ENCODE measurements at places on chromosomes 6 and 20. TPM values are rescaled to one million over a fixed set of nuclear protein-coding genes. Genes with fewer than 3 reads are reported as not detected.

PI16 gene
- total RNA-seq = 41.7 TPM

GRCh38 chr6:135955099-135955498, 103.6 kb downstream of the PDE7B start:
- DNase-seq = no peak

- no peak for DNase-seq
Observed at GRCh38 chr20:63265891-63266515, 6.6 kb upstream of the ARFGAP1 start.

RAB32 gene
- 13.4 TPM for total RNA-seq

EPPIN gene
- total RNA-seq = 0.09 TPM

DNA sequence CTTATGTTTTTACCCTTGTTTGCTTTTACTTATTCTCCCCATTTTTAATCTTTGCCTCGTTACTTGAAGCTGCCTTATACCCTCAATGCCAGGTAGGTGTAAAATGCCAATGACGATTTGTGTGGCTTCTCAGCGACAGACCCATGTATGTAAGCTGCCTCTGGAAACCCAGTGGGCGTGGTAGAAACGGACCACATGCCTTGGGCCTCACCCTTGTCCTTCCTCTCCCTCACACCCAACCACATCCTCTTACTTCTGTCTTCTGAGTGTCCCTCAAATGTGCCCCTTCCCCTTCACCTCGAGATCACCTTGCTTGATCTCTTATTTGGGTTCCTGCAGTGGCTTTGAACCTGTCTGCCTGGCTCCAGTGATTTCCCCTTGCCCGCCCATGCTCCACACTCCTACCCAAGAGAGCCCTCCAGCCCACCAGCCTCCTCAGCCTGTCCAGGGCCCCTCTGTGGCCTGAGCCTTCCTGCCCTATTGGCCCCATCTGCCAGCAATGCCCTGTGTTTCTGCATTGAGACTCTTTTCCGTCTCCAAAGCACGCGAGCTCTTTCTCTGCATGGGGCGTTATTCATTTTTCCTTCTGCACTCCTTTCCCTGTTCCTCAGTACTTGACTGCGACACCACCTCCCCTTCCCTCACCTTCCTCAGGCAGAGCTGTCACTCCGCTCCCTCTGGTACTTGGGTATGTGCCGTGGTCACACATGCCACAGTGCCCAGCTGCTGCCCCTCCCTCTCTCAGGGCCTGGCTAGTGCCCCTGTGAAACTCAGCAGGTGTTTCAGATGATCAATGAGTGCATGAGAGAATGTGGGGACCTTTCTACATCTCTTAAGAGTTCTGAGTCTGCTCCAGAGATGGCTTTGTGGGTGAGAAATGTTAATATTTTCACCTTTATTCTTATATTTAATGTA, 115.4 kb downstream of the SLX4IP start:
- DNase-seq = no peak

GRCh38 chr6:146892613-146893401, 294.0 kb downstream of the ADGB start:
- no peak for DNase-seq

GRCh38 chr6:6461138-6461537, 127.4 kb upstream of the LY86 start:
- no peak for DNase-seq

DNA sequence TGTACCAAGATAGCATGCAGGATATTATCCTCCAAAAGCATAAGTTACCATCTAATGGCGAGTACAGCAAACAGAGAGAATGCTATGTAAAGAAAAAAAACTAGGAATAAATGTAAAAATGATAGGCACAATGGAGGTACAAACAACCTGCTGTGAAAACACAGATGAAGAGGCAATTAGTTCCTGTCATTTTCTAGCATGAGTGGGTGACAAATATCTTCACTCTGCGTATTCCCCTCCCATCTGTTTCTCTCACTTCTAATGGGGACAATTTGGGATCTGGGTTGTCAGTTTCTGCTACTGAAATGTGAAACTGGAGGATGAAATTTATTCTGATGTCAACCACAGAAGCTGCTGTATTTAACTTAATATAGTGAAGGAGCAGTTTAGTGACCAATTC, 11.7 kb upstream of the PTPRK start:
- no peak for DNase-seq

DNA sequence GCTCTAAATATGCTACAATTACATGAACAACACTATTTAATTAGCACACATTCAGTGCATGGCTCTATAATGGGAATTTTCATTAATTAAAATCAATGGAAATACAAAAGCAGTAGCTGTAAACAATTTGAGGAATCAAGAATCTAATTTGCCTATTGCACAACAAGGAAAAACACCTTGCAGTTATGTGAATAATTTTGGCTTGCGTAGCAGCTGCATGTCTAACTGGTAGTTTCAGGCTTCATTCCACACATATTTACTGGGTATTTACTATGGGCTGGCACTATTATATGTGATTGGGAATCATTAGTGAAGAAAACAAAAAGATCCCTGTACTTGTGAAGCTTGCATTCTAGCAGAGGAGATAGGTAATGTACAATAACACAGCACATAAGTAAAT, 26.4 kb downstream of the KIF6 start:
- no peak for DNase-seq

DNA sequence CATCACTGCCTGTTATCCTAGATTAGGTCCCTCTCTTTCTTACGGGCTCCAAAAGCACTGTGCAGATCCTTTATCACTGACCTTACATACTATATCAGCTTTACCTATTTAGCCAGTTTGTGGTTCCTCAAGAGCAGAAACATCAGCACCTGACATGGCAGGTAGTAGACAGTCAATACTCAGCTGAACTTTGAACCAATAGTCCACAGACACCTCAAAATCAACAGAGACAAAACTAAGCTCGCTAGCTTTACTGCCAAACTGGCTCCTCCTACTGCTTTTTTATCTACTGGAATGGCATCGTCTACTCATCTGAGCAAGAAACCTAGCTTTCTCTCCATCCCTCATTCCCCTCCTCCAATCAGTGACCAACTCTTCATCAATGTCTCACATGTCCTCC, 5.6 kb downstream of the IL17A start:
- no peak for DNase-seq

CLVS2 gene
- not detected for total RNA-seq

FERMT1 gene
- 2.5 TPM for total RNA-seq

SLC32A1 gene
- not detected for total RNA-seq

GRCh38 chr6:75422024-75422639, 71.5 kb downstream of the FILIP1 start:
- DNase-seq = no peak

GRCh38 chr6:129578315-129578714, 131.7 kb downstream of the ARHGAP18 start:
- no peak for DNase-seq

ADGRF5 gene
- 27.1 TPM for total RNA-seq

FRK gene
- 2.6 TPM for total RNA-seq

MYB gene
- total RNA-seq = not detected

GRCh38 chr6:33168639-33169038, 23.6 kb downstream of the COL11A2 start:
- peak; percentile 18 for DNase-seq

DNA sequence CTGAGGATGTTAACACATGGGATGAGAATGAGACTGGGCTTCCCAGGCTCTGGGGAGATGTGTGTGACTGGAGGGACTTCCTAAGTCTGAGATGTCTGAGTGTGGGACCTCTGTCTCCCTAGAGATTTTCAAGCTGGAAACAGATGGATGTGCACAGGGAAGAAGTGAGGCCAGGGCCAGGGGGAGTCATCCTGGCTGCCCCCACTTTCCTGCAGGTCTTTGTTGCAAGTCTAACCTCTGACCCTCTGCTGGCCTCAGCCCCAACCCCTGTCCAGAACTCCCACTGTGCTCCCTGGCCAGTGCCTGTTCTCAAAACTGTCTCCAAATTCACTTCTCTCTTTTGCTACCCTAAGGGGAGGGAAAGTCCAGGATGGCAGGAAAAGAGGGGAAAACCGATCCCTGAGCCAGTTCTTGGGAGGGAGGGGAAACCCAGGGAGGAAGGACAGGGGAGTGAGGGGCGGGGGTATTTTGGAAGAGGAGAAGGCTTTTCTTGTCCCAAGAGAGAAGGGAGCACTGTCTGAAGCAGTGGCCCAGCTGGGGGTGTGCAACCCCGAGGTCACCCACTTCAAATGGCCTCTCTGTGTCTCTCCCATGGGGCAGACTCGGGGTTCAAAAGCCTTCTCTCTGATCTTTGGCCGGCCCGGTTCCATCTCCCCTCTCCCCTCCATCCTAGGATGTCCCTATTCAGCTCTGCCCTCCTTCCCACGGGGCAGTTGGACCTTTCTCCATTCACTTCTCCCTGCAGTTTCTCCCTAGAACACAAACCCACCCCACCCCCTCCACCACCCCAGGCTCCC, 3.1 kb downstream of the PPP1R18 start:
- peak; percentile 67 for DNase-seq

DNA sequence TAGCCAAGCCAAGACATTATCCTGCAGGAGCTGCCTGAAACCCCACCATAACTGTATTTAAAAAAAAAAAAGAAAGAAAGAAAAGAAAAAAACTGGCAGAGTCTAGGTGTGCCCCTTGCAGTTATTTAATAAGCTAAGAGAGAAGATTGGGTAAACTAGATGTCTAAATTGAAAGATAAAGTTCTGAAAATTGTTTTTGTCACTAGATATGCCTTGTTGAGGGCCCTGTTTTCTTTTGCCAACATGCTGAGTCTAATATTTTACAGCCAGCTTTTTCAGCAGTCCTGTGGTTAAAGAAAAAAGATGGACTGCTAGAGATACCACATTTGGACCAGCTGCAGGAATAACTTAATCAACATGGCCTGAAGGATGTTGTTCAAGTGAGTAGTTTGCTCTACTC, 116.3 kb upstream of the TCF21 start:
- no peak for DNase-seq

- no peak for DNase-seq
Observed at GRCh38 chr6:104418125-104418524, 441.6 kb downstream of the HACE1 start.

STX11 gene
- 1.5 TPM for total RNA-seq

GRCh38 chr6:79202556-79202955, 31.9 kb downstream of the HMGN3 start:
- DNase-seq = no peak

ISM1 gene
- total RNA-seq = 0.40 TPM

DNA sequence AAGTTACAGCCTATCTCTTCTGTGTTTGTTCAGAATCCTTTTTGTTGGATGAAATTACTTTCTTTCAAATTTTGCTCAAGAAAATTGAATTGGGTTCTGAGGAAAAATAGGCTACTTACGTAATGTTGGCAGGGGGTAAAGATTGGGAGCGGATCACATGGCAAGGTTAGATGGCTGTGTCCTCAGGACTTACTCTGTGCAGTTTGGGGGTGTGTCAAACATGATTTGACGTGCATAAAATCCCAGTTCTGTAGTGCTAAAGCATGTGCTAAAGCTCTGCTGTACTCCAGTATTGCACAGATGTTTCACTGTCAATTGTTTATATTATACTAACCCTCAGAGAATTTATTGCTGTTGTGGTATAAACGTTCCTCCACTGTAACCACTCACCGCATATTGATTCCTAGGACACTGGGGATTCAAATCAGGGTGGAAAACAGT, 2.6 kb downstream of the NT5E start:
- DNase-seq = no peak

KIAA1586 gene
- total RNA-seq = 6.3 TPM

HS3ST5 gene
- total RNA-seq = not detected

MAS1 gene
- not detected for total RNA-seq

DNA sequence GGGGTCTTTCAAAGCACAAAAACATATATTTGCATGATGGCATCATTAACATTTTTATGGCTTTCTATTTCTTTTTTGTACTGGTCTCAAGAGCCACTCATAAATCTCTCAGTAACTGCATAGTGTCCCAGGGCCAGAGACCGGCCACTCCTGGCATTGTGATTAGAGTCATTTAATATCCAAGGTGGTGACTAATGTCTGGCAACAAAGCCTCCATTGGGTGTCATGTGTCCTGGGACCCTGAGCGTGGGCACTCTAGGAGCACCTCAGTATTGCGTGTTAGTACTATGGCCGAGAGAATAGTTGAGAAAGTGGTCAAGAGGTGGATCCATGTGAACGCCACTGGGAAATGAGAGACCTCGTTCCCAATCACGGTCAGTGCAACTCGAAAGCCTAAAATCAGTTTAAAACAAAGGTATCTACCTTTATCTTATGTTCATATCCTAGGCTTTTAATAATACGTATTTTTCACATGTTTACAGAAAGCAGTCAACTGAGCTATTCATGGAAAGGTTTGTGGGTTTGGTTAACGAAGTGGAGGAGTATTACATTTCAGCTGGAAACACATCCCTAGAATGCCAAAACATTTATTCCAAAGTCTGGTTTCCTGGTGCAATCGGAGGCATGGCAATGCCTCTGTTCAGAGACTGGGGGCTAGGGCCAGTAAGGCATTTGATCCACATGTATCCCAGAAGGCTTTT, 2.7 kb upstream of the ESR1 start:
- no peak for DNase-seq

RGS17 gene
- total RNA-seq = 0.25 TPM

SLC52A3 gene
- 0.71 TPM for total RNA-seq

LIN28B gene
- total RNA-seq = not detected

- no peak for DNase-seq
Observed at GRCh38 chr6:6312901-6313441, 7.5 kb downstream of the F13A1 start.

GRCh38 chr20:43459022-43459942, 1.6 kb downstream of the SRSF6 start:
- DNase-seq = no peak

DNA sequence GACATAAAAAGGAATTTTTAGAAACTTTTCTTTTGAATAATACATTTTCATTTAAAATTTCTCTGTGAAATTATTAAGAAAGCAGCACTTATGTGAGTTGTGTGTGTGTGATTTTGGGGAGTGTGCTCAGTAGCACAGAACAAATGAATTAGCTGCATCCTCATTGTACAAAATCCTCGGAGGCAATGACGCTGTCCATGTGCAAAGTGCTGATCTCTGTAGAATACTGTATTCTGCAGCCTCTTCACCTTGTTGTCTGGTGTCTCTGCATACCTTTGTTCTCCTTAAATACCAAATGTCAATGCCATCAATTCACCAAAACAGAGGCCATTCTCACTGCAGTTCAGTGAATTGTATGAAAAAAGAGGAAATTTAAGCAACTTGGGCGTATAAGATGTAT, 838.4 kb downstream of the QKI start:
- DNase-seq = no peak

HLA-DPB1 gene
- total RNA-seq = 46.2 TPM

PAX1 gene
- total RNA-seq = not detected

GRCh38 chr6:33862536-33862935, 58.7 kb upstream of the MLN start:
- DNase-seq = no peak

DNA sequence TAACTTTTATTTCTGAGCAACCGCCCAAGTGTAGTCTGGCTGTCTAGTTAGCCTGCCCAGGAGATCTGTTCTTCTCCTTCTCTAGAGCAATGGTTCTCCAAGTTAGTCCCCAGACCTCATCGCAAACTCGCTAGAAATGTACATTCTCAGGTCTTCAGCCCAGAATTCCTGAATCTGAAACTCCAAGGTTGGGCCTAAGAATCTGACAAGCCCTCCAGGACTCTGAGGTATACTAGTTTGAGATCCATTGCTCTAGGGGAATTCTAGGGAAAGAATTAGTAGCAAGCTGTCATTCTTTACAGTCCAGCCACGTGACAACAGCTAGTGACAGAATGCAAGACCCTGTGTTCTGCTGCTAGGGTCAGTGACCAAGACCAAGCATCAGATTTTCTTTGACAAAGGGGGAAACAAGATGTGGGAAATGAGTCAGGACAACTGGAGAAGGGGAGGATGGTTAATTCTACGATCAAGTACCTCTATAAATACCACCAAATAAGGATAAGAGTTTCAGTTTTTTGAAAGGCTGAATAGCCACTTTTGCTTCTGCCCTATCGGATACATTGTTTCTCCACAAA, 5.8 kb downstream of the UBE2V1 start:
- no peak for DNase-seq

CNR1 gene
- 0.69 TPM for total RNA-seq

TRIM10 gene
- not detected for total RNA-seq

Measured in right cardiac atrium (tissue), 5 donors.